Stimulated activated CD4-positive, alpha-beta T cell treated with anti-CD3 and anti-CD28 coated beads, Interleukin-1b, Interleukin-23, amount 100 ng/mL, for 4 hours (primary cell): ENCODE measurements at places on chromosomes 11 and 22.

GRCh38 chr11:12865863-12866595, 143.1 kb upstream of the RASSF10 start:
- no peak for DNase-seq

DNA sequence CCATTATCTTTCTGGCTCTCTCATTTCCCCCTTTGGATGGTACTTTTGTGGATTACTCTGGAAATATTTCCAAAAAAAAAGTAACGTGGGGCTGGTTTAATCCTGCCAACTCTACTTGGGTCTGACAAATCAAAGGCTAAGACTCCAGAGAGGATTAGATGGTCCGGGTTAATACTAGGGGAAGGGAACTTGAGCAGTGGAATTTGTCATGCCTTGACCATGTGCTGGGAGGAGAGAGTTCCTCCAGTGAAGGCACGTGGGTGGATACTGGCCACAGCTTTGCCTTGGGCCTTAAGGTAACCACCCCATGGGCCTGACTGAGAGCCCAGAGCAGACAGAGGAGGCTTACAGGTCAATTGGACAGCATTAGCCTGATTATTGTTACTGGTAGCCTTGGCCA, 120.3 kb downstream of the NAV2 start:
- no peak for DNase-seq

DNA sequence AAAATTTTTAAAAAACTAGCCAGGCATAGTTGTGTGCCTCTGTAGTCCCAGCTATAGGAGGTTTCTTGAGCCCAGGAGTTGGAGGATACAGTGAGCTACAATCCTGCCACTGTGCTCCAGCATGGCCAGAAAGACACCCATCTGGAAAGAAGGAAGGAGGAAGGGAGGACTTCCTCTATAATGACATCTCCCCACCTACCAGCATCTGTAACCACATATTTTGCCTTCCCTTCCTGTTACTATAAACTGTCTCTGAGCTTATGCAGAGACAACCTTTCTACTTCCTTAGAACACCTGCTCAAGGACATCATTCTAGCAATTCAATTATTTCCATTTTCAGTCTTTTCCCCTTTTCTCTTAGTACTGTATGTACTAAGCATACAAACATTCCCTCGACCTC, 2.2 kb upstream of the NUP160 start:
- DNase-seq = no peak

DNA sequence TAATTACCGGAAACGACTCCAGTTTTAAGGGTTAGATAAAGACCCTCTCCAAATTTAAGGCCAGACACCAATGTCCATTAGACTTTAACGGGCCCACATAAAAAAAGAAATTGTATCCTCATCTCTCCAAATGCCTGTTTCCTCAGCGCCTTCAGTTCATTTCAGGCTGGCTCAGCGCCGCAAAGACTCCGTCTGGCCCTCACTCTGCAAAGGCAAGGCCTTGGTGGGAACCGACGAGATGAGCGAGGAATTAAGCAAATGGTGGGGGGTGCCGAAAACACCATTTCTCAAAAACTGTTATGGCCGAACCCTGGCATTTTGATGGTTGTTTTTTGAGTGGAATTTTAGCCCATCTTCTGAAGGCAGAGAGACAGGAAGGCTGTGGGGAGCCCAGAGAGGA, 15.7 kb downstream of the MN1 start:
- DNase-seq = no peak

DNA sequence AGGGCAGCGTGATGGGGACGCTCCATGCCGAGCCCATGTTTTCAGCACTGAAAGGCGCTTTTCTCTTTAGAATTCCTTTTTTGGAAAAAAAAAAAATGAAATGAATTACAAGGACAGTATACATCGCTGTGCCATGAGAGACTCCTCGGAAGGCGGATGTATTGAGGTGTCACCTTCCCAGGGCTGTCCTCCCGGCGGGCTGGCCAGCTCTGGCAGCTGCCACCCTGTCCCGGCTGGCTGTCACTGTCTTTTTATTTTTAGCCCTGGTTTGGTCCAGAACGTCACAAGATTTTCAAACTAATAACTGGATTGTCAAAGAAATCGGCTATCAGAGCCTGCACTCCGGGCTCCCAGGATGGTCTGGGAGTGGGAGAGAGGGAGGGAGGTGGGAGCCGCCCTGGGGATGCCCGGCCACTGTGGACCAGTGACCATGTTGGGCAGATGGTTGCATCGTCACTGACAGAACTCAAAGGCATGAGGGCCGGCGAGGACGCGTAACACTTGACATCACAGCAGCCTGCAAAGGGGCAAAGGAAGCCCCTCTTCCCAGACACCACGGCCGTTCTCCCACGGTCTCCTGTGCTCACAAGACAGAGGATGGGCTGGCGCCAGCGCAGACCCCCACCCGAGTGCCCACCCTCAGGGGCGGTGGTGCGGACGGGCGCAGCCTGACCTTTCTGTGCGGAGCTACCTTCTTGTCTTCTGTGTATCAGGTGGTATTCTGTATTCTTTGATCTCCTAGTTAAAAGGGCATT, 392.9 kb downstream of the TBC1D22A start:
- DNase-seq = no peak

DNA sequence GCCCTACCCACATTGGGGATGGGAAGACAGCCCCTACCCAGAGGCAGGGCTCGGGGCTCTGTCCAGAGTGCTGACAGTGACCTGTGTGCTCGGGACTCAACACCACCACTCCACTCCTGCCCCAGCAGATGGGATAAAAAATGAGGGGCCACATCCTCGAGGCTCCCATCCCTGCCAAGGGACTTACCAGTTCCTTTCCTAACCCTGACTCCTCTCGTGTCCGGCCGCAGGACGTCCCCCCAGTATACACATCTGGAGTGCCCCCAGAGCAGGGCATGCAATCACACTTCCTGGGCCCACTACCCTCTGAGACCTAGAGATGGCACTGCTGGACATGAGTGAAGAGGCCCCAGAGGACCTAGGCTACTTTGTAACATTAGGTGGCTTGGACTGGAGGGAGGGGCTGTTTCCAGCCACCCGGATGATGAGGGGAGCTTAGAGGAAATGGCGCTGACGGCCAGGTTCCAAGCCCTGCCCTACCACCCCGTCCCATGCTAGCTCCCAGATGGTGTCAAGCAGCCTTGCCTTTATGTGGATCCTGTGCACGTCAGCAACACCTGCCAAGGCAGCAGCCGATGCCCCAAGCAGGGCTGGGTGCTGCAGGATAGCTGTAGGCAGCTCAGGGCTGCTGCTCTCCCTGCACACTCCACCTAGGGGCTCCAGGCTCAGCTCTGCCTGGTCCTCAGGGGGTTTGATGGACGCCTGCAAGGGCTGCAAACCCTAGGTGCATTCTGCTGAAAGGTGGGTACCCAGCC, 86.6 kb downstream of the DGCR2 start:
- DNase-seq = no peak

DNA sequence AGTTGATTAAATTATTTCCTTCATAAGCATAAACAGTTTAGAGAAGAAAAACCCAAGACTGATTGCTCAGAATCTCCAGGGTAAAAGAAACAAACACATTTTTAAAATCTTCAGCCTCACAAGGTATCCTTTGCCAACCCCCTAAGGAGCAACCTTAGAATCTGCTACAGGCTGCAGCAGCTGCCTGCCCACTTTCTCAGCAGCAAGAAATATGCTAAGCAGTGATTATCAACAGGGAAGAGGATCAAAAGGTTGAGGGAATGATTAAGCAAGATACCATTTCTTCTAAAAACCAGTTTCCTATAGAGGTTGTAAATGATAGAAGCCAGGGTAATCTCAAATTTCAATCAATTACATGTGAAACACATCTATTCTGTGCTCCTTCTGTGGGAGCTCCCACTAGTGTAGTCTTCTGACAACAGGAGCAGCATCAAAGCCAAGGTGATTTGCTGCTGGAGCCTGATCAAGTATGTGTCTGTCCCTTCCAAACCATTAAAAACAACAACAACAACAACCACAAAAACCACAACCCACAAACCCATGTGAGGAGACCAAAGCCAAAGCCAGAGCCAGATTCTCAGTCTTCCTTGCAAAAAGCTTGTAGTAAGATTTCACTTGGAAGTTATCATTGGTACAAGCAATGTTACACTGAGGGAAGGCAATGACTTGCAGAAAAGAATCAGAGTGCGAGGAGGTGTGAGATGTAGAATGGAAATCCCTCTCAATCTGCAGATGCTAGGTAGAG, 761.2 kb downstream of the DLG2 start:
- DNase-seq = no peak

GRCh38 chr11:45104790-45105084, 41.7 kb upstream of the PRDM11 start:
- DNase-seq = no peak

DNA sequence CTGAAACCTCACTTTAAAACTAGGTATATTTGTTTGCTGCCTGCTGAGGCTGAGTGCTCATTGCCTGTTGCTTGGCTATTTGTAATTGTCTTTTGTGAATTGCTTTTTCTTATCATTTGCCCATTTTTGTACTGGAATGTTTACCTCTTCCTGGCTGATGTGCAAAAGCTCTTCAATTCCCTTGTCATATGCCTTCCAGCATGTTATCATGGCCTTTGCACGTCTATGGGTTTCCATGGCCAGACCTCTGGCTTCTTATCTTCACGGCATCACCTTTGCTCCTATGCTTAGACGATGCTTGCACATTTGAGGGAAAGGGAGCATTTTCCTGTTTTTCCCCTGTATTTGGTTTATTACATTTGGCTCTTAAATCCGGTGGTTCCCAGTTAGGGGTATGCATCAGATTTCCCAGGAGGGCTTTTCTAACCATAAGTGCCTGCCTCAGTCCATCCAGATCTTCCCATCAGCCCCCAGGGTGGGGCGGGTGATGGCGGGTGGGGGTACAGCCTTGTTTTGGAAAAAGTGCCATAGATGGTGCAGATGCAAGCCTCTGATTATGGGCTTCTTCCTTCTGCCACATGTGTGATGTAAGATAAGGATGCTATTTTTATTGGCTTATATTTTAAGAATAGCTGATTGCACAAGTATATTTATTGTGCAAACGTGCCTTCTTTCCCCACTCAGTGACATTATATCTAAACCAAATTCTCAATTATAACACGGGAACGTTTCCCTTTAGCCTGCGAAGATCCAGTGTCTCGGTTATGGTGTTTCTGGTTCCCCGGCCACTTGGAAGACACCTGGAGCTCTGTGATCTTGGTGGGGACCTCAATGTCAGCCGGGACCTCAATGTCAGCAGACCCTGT, 70.6 kb upstream of the SEPTIN5 start:
- DNase-seq = no peak

GRCh38 chr22:39290724-39291161, 28.7 kb downstream of the RPL3 start:
- DNase-seq = no peak

DNA sequence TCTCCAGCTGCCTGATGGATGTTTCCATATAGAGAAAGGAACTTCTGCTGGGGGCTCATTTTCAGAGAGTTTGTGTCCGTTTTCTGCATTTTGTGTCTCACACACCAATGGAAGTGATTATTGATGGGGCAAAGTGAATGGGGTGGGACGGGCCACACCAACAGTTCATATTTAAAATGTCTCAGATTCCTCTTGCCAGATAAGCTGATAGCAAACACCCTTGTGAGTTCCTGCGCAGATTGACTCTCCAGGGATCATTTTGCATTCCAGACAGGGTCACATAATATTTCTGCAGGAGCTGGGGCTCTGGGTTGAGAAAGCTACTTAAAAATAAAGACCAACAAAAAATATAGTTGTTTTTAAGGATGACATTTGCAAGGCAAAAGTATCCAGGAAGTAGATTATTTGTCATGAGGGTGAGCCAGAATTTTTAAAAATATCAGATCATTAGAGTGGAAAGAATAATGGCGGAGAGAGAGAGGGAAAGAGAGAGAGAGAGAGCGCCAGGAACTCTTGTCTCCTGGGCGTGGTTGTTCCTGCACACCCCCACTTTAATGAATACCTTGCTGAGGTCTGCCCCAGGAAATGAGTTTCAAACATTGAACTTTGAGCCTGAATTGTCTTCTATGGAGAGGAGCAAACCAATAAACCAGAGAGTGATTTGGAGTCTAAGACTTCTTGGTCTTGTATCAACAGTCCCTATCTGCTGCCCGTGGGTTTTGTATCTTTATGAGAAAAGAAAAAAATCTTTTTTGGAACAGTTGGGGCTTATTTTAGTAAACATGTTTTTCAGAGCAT, 33.3 kb downstream of the MICAL2 start:
- no peak for DNase-seq

DNA sequence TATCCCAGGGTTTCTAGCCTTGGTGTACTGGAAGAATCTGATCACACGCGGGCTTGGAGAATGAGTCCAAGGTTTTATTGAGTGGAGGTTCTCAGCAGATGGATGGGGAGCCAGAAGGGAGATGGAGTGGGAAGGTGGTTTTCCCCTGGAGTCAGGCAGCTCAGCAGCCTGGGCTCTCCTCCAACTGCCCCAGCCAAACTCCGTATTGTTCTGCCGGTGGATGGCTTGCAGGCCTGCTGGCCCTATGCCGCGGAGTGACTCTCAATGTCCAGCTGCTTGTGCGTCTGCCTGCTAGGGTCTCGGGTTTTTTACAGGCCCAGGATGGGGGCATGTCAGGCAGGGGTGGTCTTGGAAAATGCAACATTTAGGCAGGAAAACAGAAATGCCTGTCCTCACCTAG, 162.4 kb upstream of the LMO1 start:
- DNase-seq = no peak

GRCh38 chr11:120563703-120564572, 52.4 kb downstream of the GRIK4 start:
- no peak for DNase-seq

DNA sequence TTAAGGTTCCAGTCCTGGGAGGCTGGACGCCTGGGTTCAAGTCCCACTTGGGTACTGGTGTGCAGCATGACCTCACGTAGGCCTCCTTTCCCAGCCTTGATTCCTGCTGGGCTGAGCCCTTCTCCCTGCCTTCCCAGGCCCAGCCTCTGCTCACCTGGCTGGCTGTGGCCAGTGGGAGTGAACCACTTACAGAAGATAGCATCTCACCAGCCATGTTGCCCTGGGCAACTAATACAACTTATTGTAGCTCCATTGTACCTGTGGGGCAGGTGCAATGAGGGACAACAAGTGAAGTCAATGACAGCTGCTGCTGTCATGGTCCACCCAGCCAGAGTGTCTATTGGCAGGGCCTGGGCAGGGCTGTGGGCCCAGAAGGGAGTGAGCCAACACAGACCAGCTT, 48.4 kb upstream of the MPEG1 start:
- no peak for DNase-seq

DNA sequence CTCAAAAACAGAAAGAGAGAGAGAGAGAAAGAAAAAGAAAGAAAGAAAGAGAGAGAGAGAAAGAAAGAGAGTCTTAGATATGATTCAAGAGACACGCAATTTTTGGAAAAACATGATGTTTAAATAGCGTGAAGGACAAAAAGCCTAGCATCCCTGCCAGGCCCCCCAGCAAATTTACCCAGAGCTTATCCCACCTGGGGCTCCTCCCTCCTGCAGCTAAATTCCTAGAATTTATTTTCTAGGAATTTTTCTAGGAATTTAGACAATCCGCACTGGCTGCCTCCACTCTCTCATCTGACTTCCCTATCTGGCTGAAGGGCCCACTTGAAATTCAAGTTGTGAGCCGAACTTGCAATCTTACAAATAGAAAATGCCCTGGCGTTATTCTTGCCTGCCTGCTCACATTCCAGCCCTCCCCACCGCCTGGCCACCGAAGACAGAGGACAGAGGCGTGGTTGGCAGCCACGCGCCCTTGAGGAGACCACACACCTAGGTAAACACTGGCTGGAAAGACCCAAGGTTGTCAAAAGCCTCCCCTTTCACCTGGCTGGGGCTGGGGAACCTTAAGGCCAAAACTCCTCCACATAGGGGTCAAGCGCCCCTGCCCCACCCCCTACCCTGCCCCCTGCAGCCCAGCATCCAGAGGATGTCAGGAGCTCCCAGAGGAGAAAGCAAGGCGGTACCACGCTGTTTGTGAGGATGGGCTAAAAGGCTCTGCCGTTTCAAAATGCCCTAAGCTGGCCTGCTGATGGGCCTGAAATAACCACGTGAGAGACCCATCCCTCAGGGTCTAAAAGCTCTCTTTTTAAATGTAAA, 42.2 kb downstream of the AHNAK start:
- DNase-seq = no peak
